ENCODE measurements at places on chromosomes 6 and 20.

- no peak for DNase-seq
Measured at GRCh38 chr6:148700741-148701311, 46.0 kb upstream of the UST start.

GRCh38 chr6:156359912-156360311 lies 417.3 kb upstream of the ARID1B start:
- no peak for DNase-seq

GRCh38 chr6:37838219-37838921 lies 18.8 kb downstream of the ZFAND3 start:
- DNase-seq, result no peak

DNA sequence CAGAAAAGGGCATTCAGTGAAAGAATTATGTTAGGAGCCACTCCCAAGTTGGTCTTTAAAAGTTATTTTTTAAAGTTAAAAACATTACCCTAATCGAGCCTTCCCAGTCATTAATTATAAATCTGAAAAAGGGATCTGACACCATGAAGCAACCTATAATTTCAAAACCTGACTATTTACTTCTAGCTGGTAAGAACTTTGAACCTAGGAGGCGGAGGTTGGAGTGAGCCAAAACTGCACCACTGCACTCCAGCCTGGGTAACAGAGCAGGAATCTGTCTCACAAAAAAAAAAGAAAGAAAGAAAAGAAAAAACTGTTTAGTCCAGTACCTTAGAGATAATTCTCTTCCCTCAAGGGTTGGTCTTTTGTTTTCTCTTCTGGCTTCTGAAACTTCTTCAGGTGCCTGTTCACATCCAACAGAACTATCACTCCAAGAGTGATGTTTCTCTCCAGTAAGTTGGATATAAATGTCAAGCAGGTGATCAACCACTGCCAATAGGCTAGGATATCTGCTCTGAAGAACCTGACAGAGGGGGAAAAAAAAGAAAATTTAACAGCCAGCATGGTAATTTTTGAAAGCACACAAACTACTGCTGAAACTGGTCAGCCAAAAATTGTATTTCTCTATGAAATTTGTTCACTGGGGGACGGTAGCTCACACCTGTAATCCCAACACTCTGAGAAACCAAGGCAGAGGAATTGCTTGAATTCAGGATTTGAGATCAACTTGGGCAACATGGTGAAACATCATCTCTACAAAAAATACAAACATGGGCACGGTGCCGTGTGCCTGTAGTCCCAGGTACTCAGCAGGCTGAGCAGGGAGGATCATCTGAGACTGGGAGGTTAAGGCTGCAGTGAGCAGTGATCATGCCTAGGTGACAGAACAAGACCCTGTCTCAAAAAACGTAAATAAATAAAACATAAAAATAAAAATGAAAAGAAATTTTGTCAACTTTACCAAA lies 38.2 kb downstream of the MDN1 start:
- DNase-seq, result no peak

DNA sequence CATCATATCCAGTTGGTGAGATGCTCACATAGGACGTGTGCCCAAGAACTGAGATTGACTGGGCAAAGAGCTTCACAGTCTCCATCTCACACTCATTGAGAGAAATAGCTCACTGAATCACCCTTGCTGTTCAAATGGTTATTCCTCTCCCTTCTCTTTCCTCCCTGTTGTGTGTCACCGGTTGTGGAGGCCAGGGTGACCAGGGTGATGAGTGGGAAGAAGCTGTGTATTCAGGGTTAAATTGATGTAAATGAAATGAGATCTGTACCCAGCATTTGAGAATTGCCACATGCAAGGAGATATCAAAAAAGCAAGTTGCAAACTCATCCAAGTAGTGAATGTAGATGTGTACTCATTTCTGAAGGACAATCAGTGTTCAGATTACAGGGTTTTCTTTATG lies 36.6 kb upstream of the VAPB start:
- DNase-seq, result no peak

GRCh38 chr6:29990931-29991330 lies 48.6 kb downstream of the HLA-A start:
- DNase-seq, result no peak

GRCh38 chr6:143018955-143019354 lies 41.7 kb upstream of the AIG1 start:
- no peak for DNase-seq

DNA sequence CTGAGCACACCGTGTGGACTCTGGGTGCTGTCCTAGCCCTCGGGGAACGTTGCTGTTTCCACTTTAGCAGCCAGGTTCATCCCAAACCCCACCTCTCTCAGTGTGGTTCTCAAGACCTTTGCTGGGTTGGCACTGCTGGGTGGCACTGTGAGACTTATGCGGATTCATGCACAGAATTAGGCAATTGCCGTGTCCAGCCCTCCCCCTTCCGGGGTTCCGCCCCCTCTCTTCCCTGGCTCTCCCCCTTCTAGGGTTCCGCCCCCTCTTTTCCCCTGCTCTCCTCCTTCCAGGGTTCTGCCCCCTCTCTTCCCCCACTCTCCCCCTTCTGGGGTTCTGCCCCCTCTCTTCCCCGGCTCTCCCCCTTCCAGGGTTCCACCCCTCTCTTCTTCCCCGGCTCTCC lies 39.8 kb upstream of the SLCO4A1 start:
- peak; percentile 46 for DNase-seq

Measured in femur (tissue), 1 donor.